Effector CD8-positive, alpha-beta T cell (primary cell): ENCODE measurements at places on chromosomes 1 and 21.

DNA sequence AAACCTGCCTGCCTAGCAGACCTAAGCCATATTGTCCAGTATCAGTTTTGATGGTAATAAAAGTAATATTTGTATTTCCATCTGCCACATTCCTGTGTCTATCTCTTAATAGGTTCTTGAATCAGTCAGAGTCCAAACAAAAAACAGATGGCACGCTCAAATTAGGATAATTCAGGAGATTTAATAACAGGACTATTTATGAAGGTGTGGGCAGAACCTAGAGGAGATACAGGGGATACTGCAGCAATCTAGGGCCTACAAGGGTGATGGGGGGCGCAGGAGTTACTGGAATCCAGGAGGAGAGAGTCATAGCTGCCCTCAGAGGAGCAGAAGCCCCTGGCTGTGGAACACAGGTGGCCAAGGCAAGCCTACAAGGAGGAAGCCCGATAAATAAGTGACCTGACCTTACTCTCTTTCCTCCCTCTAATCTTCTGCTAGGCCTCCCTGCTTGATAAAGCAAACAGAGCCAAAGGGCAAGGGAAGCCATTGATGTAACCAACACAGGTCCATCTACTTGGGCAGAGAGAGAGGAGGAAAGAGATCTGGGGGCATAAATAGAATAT lies 11.9 kb upstream of the HYI start:
- DNase-seq, result no peak

DNA sequence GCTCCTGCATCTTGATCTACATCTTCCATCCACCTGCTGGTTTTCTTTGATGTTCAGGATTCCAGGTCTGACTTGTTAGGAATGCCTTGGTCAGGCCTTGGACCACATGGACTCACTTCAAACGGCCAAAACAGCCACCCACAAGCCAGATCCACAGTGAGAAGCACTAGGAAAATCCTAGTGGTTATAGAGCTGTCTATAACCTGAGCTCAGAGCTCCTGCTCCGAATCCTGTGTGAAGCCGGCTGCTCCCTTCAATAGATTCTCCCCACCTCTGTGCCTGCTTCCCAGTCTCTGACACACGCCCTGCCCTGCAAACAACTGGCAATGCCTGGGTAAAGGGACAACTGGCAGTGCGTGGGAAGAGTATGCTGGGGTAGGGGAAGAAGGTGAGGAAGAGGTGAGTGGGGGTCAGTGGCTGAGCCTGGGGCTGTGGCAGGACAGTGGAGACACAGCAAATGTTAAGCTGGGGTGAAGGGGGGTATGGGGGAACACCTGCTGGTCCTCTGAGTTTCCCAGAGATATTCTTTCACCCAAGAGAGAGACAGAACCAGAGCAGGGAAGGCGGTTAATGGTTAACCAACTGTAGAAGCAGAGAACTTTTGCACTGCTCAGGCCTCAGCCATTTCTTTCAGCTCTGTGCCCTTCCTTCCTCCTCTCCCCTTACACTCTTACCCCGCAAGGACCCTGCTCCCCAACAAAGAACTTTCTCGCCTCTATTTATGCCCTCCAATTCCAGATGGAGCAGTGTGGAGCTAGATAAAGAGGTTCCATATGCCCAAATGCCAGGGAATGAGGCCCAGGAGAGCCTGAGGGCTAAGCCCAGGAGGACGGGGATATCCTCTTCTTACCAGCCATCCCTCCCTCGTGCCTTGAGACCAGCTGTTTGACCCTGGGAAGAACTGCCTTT lies 4.5 kb downstream of the PLXNA2 start:
- no peak for DNase-seq

GRCh38 chr1:31154632-31155215 lies 85.0 kb downstream of the NKAIN1 start:
- DNase-seq, result peak; percentile 61

DNA sequence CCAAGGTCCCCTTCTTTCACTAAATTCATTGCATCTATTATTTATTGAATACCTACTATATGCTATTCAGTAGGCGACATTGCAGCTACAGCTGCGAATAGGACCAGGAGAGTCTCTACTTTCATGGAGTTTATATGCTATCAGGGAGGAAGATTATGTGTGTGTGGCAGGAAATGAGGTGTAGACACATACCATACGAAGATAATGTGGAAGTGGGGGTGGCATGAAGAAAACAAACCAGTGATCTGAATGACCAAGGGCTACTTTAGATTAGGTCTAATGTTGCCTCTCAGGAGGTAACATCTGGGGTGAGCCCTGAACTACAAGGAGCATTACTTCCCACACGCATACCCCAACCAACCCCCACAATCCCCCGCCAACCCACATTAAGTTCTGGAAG lies 1.0 kb upstream of the PPIH start:
- no peak for DNase-seq

GRCh38 chr1:100452641-100453040 lies 85.3 kb upstream of the GPR88 start:
- no peak for DNase-seq

DNA sequence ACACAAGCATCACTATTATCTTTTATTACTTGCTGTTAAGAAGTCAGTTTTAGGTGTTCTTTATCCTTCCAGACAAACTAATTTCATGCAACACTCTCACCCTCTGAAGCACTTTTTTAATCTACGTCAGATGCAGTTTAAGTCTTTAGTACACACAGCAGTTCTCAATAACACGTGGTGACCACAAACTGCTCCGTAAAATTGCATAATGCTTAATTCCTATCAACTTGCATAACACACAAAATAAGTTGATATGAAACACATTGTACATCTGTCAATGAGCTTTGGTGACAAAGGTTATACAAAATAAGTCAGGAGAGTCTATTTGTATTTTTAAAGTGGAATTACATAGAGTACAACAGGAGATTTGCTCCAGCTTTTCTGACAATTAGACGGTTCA lies 140.9 kb upstream of the ETS2 start:
- no peak for DNase-seq

GRCh38 chr1:41313661-41314131 lies 47.5 kb upstream of the FOXO6 start:
- DNase-seq, result no peak

GRCh38 chr21:46503922-46504550 lies 45.3 kb downstream of the DIP2A start:
- DNase-seq, result no peak

DNA sequence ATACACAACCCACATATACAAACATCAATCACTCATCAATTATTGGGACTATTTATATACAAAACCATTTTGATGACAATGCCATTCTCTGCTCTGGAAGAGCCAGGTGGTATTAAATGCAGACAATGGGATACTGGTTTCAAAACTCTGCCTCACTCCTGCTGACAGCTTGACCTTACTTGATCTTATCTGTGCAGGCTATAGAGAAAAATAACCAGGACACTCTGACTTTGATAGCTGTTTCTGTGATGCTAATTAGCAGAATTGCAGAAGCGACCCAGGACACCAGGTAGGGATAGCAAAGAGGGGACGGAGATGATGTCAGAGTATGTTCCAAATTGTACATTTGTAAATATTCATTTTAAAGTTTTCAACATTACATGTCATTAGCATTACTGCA lies 89.5 kb downstream of the OLFM3 start:
- no peak for DNase-seq

- DNase-seq, result peak; percentile 36
These were observed 95.2 kb downstream of the ITPKB start for GRCh38 chr1:226643611-226644540.

DNA sequence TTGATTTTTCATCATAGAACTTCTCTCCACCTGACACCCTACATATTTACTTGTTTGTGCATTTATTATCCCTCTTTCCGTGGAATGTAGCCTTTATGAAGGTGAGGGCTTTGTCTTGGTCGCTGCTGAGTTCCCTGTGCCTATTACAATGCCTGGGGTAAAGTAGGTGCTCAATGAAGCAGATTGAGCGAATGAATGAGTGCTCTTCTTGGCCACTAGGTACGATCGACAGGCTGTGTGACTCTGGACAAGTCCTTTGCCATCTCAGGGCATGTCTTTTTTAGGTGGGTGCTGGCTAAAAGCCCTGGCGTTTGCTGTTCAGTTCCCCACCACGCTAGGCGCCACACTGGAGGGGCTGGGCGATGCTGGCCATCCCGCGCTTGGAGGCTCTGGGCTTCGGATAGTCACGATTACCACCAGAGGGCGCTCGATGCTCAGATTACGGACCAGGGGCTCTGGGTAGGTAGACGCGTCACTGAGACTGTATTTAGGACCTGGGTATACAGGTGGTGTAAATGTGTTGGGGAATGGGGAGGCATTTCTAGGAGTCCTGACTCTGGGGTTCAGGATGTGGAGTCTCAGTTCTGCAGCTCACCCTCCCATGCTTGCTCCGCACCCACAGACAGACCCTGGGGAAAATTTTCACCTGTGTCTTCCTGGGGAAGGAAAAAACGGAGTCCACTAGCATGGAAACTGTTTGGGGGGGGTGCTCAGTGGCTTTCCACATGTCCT lies 71.0 kb upstream of the CSF3R start:
- peak; percentile 36 for DNase-seq

GRCh38 chr1:201264554-201264953 lies 18.8 kb upstream of the PKP1 start:
- DNase-seq, result no peak

- no peak for DNase-seq
These were observed 127.4 kb upstream of the NRIP1 start for GRCh38 chr21:15192243-15192642.

DNA sequence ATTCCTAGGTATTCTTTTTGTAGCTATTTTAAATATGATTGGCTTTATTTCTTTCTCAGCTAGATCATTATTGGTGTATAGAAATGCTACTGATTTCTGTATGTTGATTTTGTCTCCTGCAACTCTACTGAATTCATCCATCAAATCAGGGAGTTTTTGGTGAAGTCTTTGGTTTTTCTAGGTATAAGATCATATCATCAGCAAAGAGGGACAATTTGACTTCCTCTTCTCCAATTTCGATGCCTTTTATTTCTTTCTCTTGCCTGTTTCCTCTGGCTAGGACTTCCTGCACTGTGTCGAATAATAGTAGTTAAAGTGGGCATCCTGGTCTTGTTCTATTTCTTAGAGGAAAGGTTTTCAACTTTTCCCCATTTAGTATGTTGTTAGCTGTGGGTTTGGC lies 27.5 kb upstream of the PRKACB start:
- no peak for DNase-seq

GRCh38 chr21:45408271-45408791 lies 3.4 kb downstream of the COL18A1 start:
- DNase-seq, result no peak

DNA sequence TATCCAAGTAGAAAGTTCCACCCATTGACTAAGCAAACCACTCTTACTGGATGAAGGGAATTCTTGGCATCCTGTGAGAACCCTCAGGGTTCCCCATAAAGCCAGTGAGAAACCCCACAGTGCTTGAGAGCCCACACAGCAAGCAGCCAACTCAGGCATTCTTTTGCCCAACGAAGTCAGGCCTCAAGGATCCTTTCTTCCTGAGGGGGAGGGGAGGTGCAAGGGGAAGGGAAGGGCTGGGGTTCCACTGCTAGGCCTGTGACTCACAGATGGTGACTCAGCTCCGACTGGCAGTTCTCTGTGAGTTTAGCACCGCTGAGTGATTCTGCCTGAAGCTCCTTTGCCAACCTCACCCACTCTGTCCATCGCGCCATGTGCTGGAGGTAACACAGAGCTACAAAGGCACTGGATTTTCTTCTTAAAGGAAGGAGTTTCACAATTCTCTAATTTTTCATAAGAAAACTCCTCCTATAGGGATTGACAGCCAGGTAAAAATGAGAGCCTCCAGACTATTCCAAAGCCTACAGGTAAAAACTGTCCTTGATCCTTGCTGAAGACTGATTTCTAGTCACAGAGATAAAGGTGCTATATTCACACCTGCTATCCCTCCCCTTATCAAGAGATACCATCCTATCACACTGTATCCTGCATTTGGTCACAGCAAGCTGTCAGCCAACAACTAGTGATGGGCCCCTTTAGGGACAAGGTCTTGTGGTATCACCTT lies 4.8 kb downstream of the ENO1 start:
- no peak for DNase-seq

- no peak for DNase-seq
These were observed 205.7 kb downstream of the FOXD2 start for GRCh38 chr1:47643306-47644211.

- no peak for DNase-seq
These were observed 54.6 kb upstream of the NCAM2 start for GRCh38 chr21:20943561-20943997.

- DNase-seq, result no peak
These were observed 152.2 kb downstream of the TNR start for GRCh38 chr1:175591083-175591743.

- DNase-seq, result no peak
These were observed 11.3 kb upstream of the MAP10 start for GRCh38 chr1:232793944-232794343.

GRCh38 chr1:173715538-173715844 lies 710 bp downstream of the KLHL20 start:
- DNase-seq, result no peak

- DNase-seq, result no peak
These were observed 56.0 kb upstream of the NBPF3 start for GRCh38 chr1:21383785-21384401.

GRCh38 chr1:184929711-184930202 lies 44.6 kb downstream of the NIBAN1 start:
- no peak for DNase-seq

- no peak for DNase-seq
These were observed 150.0 kb upstream of the KCTD3 start for GRCh38 chr1:215417122-215417521.

- no peak for DNase-seq
These were observed 308.2 kb downstream of the DISC1 start for GRCh38 chr1:231934797-231935196.

DNA sequence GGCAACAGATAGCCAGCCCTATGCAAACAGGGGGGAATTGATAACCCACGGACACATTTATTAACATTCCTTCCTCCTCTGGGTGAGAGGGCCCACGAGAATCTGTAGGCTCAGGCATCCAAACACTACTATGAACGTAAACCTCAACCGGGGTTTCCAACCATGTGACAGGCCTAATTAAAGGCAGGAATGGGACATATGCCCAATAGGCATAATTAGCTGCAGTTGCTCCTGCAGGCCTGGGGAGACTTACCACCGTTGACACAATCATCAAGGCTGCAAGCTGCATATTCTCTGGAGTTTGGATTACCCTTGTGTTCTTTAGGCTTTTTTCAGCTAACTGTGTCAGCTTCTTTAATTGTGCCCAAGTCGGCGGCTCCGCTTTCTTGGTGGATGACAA lies 22.2 kb upstream of the GBP1 start:
- no peak for DNase-seq

GRCh38 chr1:44810101-44810761 lies 1.9 kb downstream of the BTBD19 start:
- no peak for DNase-seq

GRCh38 chr1:9475061-9475627 lies 64.1 kb upstream of the SLC25A33 start:
- no peak for DNase-seq

DNA sequence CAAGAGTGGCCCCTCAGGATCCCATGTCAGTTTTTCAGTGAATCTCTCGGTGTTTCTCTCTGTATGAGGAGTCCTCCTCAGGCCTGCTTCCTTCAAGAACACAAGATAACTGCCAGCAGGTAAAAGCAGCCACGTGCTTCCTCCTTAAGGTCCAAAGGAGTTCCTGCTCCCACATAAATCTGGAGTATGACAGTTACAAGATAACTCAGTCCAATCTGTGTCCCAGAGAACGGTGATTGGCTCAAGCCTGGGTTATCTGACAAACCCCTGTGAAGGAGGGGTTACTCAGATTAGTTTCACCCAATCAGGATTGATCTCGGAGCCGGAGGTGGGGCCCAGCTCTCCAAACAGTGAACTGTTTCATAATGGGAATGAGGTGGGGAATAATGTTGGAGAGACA lies 5.8 kb upstream of the ANKRD13C start:
- no peak for DNase-seq

GRCh38 chr1:91700332-91700731 lies 185.6 kb downstream of the TGFBR3 start:
- no peak for DNase-seq
